ENCODE measurements at places on chromosomes 4 and X.

- no peak for DNase-seq
These were observed 3.4 kb downstream of the ATP1B4 start for GRCh38 chrX:120365320-120365719.

GRCh38 chr4:28926156-28926555 is 1794.0 kb upstream of the PCDH7 start:
- no peak for DNase-seq

GRCh38 chr4:16739997-16740624 is 158.3 kb downstream of the LDB2 start:
- DNase-seq = no peak

GRCh38 chr4:48322063-48322462 is 19.3 kb upstream of the SLAIN2 start:
- DNase-seq = no peak

DNA sequence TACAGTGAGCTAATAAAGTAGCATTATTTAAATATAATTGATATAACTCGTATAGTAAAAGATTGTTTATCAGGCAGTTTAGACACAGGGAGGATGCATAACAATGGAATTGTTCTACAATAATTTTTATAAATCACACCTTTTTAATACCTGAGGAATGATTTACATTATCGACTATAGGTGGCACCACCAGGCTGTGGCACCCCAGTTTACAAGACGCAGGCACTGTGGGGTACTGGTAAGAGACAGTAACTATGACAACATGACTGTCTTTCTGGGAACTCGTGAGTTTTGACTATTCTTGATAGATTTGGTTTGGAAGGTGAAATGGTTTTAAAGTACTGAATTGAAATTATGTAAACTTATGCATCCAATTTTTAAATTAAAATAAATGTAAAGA is 27.1 kb upstream of the STBD1 start:
- DNase-seq = no peak

DNA sequence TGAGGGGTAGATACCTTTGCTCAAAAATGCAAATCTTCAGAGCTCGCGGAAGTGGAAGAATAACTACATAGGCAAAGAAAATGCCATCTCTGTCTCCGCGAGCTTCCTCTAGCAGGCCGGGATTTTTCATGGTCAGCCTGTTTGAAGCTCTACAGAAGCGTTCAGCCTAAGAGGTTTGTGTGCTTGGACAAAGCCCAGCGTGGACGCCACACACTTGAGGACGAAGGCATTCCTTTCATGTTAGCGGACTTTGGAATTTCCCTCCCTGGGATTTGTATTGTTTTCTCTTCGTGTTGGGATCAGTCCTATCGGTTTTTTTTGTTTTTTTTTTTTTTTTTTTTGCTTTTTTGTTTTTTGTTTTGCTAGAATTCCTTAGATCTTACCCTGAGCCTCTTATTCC is 53.7 kb downstream of the SMIM31 start:
- DNase-seq = no peak

DNA sequence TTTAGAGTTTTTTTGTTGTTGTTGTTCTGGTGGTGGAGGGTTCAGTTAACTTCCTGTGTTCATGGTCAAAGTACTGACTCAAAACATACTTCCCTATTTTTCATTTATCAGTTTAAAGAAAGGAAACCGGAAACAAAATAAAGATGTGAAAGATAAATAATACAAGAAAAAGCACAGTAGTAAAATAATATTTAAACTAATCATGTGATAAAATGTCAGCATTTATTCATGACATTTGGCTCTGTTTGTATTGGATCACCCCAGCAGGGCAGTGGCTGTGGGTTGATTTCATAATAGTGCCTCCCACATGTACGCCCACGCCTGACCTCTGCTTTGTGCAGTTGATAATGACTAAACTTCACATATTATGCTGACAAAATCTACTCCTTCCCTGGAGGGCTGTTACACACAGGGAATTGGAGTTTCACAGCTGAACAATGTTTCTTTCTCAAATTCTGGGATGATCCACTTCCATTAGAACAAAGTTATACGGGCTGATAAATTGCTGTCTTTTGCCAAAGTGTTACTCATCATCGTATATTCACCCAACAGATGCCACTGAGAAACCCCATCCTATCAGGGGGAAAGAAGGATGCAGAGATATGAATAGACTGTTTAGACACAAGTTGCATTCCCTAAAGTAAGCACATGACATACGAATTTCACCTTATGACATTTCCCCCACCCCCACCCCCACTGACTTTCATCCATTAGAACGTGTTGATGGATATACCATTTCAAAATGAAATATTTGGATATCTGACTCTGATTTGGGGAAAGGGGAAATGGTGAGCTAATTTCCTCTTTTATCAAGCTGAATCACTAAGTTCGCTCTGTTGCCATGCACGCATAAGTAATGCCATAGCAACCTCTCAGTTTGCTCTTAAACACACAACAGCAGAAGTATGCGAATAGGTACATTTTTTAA is 48.3 kb downstream of the AMELX start:
- no peak for DNase-seq

- DNase-seq = no peak
These were observed 98.2 kb downstream of the SLC39A8 start for GRCh38 chr4:102247041-102247440.

- DNase-seq = peak; percentile 27
These were observed 45.9 kb downstream of the HMGB2 start for GRCh38 chr4:173288296-173288695.

DNA sequence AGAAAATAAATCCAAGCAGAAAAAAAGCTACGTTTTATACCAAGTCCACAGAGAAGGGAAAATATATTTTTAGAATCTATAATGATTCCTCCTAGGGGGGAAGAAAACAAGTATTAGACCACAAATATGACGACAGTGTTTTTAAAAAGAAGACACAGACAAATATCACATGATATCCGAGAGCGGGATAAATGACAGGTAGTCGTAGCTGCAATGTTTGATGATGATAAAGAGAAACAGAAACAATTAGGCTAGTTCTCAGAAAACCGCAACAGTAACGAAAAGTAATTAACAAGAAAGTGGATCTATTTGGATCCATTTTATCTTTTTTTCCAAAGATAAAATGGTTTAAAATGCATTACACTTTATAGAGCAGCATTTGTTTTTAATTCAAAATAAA is 918 bp downstream of the HAUS3 start:
- no peak for DNase-seq

- DNase-seq = no peak
These were observed 16.0 kb downstream of the GSPT2 start for GRCh38 chrX:51759055-51759839.

- DNase-seq = no peak
These were observed 107.0 kb downstream of the CT47B1 start for GRCh38 chrX:120768681-120769080.

DNA sequence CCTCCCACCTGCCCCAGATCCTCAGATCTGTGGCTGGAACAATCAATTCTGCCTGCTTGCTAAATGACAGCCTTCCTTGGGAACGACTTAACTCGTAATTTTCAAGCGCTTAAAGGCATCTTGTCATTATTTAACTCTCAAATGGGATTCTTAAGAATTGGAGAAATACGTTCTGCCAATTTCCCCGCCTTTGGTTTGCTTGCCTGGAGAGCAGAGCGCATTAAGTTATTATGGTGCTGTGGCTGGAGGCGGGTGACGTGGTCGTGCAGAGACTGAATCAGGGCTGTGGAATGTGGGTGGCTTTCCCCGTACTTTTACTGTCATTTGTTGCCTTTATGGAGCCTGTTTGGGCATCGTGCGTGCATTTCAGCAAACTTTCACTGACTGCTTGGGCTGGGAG is 78.9 kb upstream of the PSAPL1 start:
- DNase-seq = no peak

DNA sequence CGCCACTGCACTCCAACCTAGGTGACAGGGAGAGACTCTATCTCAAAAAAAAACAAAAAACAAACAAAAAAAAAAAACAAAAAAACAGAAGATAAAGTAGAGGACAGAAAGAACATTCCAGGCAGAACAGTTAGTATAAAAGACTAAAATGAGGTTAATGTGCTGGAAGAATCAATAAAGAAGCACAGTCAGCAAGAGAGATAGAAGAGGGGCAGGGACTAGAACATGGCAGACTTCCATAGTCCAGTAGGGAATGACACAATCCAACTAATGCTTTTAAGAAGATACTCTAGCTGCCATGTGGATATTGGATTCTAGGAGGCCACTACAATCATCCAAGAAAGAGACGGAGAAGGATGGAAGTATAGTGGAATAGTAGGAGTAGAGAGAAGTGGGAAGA is 11.6 kb downstream of the ADGRG2 start:
- DNase-seq = no peak

- no peak for DNase-seq
These were observed 19.1 kb downstream of the ACSL1 start for GRCh38 chr4:184806711-184807110.

GRCh38 chrX:10579112-10580011 is 41.0 kb downstream of the MID1 start:
- no peak for DNase-seq

- DNase-seq = no peak
These were observed 600.5 kb upstream of the GRIA3 start for GRCh38 chrX:122583551-122583950.

DNA sequence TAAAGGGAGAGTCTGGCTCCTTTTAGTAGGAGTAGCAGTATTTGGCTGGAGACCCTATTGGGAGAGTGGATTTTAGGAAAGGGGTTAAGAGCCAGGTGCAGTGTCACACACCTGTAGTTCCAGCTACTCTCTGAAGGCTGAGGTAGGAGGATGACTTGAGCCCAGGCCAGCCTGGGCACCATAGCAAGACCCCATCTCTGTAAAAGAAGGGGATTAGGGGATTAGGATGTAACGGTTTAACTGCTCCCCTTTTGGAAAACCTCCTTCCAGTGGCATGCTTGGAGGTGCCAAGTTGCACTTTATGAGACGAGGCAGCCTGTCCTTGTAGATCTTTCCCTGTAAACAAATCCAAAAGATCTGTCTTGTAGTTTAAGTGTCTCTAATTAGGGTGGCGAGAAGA is 140.0 kb downstream of the KLHL8 start:
- no peak for DNase-seq

GRCh38 chr4:1629699-1630083 is 54.4 kb downstream of the FAM53A start:
- DNase-seq = no peak

DNA sequence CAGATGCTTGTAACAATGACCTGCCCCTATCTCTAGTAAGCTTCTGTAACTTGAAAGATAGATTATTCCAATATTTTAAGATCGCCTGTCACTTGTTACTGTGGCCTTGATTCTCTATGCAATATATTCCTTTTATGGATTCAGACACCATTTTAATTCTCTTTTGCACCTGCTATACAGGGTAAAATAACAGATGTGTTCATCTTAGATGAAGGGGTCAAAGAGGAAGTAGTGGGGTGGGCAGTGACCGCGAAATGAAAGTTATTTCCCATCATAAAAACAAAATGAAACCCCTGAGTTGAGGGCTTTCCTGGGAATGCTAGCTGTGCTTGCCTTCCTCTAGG is 175.9 kb downstream of the TSPAN5 start:
- DNase-seq = no peak

GRCh38 chr4:1493540-1494287 is 87.5 kb upstream of the NKX1-1 start:
- DNase-seq = no peak

GRCh38 chr4:106595906-106596305 is 227.3 kb upstream of the GIMD1 start:
- DNase-seq = no peak

GRCh38 chrX:45449982-45450381 is 249.3 kb upstream of the DIPK2B start:
- no peak for DNase-seq

DNA sequence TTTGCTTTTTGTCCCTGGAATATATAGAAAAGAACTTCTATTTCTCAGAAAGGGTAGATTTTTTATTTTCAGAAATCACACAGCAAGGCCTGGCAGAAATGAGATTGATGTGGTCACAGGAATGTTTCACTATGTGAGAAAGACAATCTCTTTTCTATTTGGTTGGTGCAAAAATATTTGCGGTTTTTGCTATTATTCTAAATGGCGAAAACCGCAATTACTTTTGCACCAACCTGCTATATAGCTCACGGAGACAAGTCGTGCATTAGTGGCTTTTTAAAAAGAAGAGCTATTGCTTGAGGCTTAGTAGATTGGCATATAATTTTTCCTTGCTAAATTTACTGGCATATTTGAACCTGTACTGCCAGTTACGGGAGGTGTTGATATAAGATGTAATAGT is 100.4 kb downstream of the ITM2A start:
- DNase-seq = no peak

GRCh38 chr4:99252746-99253145 is 33.7 kb upstream of the ADH6 start:
- no peak for DNase-seq
